ENCODE measurements at places on chromosomes 7 and 10.

GRCh38 chr10:64762861-64763260 lies 1241.7 kb downstream of the REEP3 start:
- no peak overlapping the region for H3K27ac ChIP-seq
- no peaks in the 10 kb centered on the region for H3K4me1 ChIP-seq
- no peaks in the 10 kb centered on the region for H3K27me3 ChIP-seq
- H3K36me3 ChIP-seq, result no peaks in the 10 kb centered on the region
- no peak for DNase-seq

DNA sequence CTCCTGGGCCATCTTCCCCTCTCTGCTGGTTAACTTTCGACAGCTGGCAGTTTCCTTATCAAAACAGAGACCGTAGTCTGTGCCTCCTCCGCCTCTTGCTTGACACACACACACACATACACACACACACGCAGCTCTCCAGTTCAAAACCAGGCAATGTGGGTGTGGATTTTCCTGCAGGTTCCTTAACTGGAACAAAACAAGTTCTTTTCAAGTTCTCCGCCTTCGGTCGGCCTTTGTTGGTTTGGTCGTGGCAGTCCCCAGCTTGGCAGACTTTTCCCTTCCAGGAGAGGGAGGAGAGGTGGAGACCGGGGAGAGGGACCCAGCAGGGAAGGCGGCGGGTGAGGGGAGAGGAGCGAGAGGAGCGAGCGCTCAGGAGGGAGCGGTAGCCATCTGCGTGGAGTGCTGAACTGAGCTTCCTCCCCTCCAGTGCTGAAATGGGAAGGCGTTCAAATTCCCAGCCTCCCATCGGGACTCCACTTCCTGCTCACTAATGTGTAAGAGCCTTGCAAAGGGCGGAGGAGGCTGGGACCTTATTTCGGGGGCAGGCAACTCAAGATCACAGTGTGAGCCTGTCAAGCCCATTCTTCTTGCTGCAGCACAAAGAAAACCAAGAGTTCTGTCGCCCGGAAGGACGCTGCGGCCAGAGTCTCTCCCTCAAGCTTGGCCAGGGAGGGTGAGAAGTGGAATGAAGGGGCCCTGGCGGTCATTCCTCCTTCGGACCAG lies 120.6 kb downstream of the PRPF18 start:
- no peaks in the 10 kb centered on the region for H3K36me3 ChIP-seq
- peaks cover 27% of the 10 kb centered on the region for H3K4me1 ChIP-seq
- H3K27ac ChIP-seq, result peak overlapping the region; percentile 41

DNA sequence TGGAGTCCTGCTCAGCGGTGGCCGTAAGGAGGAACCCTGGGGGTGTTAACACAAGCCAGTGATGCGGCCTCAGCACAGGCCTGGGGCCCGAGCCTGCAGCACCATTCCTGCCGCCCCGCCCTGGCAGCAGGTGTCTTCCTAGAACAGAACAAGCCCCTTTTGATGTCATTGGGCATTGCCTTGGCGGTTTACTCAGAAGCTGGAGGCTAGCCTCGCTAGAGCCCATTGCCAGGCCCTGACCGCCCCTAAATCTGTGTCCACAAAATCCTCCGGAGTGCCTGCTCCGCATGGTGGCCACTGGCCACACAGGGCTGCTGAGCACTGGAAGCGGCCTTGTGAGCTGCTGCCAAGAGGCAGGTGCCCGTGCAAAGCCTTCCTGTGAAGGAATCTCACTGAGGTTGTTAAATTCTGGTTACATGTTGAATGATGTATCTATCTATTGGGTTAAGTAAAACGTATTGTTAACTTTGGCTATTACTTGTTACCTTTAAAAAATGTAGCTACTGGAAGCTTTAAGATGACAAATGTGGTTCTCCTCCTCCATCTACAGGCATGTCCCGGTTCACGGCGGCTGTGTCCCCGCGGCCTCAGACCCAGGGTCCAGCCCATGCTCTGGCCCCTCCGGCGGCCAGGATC lies 1.2 kb upstream of the INPP5A start:
- H3K27me3 ChIP-seq, result no peaks in the 10 kb centered on the region
- no peak for DNase-seq
- H3K27ac ChIP-seq, result peak overlapping the region; percentile 81
- no peaks in the 10 kb centered on the region for H3K36me3 ChIP-seq

DNA sequence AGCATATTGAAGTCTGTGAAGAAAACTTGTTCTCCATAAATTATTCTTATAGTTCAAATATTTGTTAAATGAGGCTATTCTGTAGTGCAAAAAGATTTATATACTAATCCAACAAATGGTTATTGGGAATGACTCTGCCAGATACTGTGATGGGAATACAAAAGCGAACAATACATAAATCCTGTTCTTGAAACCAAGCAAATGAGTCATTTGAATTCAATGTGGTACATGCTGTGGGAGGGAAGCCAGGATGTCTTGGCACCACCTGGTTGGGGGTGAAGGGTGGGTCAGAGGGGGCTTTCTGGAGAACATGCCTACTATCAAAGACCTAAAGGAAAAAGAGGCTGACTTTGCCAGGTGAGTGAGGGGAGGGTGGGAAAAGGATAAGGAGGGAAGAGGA lies 594.2 kb downstream of the CALN1 start:
- no peaks in the 10 kb centered on the region for H3K4me1 ChIP-seq
- H3K27ac ChIP-seq, result no peak overlapping the region
- no peak overlapping the region for H3K4me3 ChIP-seq
- no peak for DNase-seq

GRCh38 chr7:78323118-78323517 lies 524.5 kb downstream of the PHTF2 start:
- H3K27me3 ChIP-seq, result no peaks in the 10 kb centered on the region
- no peaks in the 10 kb centered on the region for H3K4me1 ChIP-seq
- no peaks in the 10 kb centered on the region for H3K36me3 ChIP-seq
- no peak overlapping the region for H3K4me3 ChIP-seq
- no peak overlapping the region for H3K27ac ChIP-seq

GRCh38 chr7:115229401-115230105 lies 307.7 kb downstream of the MDFIC start:
- DNase-seq, result no peak
- H3K4me3 ChIP-seq, result no peak overlapping the region
- H3K4me1 ChIP-seq, result peaks cover 5% of the 10 kb centered on the region
- H3K36me3 ChIP-seq, result no peaks in the 10 kb centered on the region
- H3K27ac ChIP-seq, result peak overlapping the region; percentile 38

DNA sequence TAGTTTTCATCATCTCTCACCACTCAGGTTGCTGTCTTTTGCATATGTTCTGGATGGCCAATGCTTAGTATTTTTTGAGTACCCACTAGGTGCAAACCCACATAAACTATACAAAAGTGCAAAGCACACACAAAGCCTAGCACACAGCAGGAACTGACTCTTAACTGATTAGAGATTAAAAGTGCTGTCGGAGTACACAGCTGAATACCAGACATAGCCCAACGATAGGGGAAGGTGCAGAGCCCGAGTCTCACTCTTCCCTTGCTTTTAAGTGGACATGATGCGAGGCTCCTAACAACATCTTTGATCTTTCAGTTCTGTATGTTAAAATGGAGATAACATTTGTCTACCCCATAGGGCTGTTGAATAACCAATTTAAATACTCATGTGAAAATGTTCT lies 90.8 kb downstream of the DPY19L1 start:
- no peak overlapping the region for H3K27ac ChIP-seq
- no peak for DNase-seq
- no peaks in the 10 kb centered on the region for H3K27me3 ChIP-seq
- no peak overlapping the region for H3K4me3 ChIP-seq
- H3K36me3 ChIP-seq, result no peaks in the 10 kb centered on the region

DNA sequence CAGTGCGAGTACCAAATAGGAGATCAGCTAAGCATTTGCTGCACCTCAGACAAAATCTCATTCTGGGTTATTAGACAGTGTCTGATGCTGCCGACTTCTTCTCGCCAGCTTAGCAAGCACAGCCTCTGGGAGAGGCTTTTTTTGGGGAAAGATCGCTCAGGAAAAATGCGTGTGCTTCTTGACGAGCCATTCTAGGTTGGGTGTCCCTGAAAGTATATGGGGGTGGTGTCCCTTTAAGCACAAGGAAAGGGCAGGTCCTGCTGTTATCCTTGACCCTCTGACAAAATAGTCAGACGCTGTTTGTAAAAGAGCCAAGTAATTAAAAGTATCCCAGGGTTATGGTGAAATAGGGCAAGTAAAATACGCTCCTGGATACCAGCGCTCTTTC lies 540.1 kb upstream of the FZD8 start:
- DNase-seq, result no peak
- no peaks in the 10 kb centered on the region for H3K27me3 ChIP-seq
- H3K36me3 ChIP-seq, result no peaks in the 10 kb centered on the region
- H3K4me3 ChIP-seq, result no peak overlapping the region
- H3K27ac ChIP-seq, result no peak overlapping the region
- no peaks in the 10 kb centered on the region for H3K4me1 ChIP-seq

DNA sequence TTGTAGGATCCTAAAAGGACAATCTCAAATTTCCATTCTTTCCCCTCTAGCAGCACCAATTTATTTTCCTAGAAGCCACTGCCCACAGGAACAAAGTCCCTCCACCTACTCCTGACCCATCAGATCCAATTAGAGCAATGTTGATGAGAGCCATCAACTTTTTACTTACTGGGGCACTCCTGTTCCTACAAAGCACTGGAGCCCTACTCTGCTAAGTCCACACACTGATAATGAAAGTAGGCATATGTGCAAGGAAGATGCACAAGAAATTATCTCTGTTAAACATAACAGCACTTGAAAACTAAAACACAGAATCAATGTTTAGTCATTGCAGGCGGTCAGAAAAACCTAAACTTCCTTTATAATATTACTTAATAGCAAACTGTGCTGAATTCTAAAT lies 3.6 kb downstream of the HERPUD2 start:
- no peak overlapping the region for H3K27ac ChIP-seq
- H3K36me3 ChIP-seq, result no peaks in the 10 kb centered on the region
- H3K27me3 ChIP-seq, result no peaks in the 10 kb centered on the region
- DNase-seq, result no peak
- H3K4me1 ChIP-seq, result peaks cover 84% of the 10 kb centered on the region

GRCh38 chr10:97222326-97222961 lies 36.7 kb upstream of the SLIT1 start:
- DNase-seq, result no peak
- no peak overlapping the region for H3K27ac ChIP-seq
- no peaks in the 10 kb centered on the region for H3K27me3 ChIP-seq
- H3K4me1 ChIP-seq, result no peaks in the 10 kb centered on the region

DNA sequence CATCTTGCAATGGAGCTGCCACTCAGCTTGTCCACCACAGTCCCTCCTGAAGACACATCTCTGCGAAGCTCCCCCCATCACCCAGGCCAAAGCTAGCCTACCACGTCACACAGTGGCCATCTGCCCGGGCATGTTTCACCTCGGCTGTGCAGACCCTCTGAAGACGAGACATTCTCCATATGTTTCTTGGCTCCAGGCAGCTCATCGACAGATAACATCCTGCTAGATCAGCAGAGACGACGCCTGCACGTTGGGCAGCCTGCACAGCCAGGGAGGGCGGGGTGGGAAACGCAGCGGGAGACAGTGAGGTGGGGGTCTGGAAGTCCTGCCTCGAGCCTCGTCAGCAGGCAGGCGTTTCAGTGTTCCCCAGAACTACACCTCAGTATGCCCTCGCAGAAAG lies 53.0 kb downstream of the PTPRN2 start:
- no peaks in the 10 kb centered on the region for H3K4me1 ChIP-seq
- H3K4me3 ChIP-seq, result no peak overlapping the region
- no peaks in the 10 kb centered on the region for H3K27me3 ChIP-seq
- no peaks in the 10 kb centered on the region for H3K36me3 ChIP-seq

DNA sequence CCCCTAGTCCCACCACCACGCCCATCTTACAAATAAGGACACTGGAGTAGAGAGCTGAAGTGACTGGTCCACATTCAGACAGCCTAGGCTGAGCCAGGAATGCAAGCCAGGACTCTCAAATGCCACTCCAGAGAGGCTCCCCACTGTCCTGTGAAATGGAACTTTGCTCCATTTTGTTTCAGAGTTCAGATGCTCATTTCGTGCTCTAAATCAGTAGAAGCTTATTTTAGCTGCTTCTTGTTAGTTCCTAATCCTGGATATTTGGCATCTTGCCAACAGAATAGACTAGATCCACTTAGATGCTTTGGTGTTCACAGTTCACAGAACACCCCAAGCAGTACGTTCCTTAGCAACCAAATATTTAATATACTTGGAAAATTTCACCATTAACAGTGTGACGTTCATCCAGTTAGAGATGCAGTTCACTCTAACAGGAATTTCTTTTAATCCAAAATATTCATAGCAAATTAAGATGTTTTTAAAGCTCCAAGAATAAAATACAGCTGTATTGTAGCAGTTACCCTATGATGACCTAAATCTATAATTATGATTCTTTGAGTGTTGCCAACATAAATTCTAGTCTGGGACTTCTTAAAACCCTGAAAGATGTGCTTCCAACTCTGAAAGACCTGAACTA lies 7.3 kb downstream of the MMP21 start:
- H3K27ac ChIP-seq, result peak overlapping the region; percentile 18
- no peak overlapping the region for H3K4me3 ChIP-seq
- H3K27me3 ChIP-seq, result no peaks in the 10 kb centered on the region
- no peak for DNase-seq

DNA sequence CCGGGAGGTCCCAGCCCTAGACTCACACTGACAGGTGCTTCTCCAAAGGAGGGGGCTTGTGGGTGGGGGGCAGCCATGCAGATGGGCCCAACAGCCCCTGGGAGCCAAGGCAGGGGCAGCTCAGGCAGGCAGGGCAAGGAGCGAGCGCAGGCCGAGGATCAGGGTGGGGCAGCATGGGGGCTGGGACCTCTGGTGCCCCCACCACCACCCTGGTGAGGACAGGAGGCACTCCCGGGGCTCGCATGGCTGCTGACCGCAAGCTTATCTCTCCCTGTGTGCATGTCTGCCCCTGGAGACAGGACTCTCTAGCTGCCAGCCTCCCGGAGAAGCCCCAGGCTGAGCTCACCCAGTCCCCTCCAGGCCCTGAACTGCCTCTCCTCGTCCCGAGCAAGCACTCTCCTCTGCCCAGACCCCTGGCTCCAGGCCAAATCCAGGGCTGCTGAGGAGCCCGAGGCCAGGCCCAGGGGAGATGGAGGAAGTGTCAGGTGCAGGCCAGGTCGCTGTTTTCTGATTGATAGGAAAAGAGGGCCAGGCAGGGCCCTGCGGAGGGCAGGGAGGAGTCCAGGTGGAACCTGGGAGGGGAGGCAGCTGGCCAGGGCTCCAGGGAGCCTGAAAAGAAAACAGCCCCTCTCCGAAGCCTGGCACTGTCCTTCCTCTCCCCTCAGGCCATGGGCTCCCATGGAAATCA lies 39.0 kb downstream of the PDGFA start:
- no peak overlapping the region for H3K27ac ChIP-seq
- peaks cover 15% of the 10 kb centered on the region for H3K4me1 ChIP-seq
- H3K27me3 ChIP-seq, result no peaks in the 10 kb centered on the region
- no peak for DNase-seq
- no peaks in the 10 kb centered on the region for H3K36me3 ChIP-seq
- H3K4me3 ChIP-seq, result no peak overlapping the region

GRCh38 chr7:362402-363096 lies 72.6 kb downstream of the FOXL3 start:
- no peaks in the 10 kb centered on the region for H3K27me3 ChIP-seq
- H3K4me1 ChIP-seq, result peaks cover 14% of the 10 kb centered on the region
- no peaks in the 10 kb centered on the region for H3K36me3 ChIP-seq

- peaks cover 81% of the 10 kb centered on the region for H3K36me3 ChIP-seq
- H3K27ac ChIP-seq, result no peak overlapping the region
- DNase-seq, result no peak
- no peaks in the 10 kb centered on the region for H3K27me3 ChIP-seq
- no peaks in the 10 kb centered on the region for H3K4me1 ChIP-seq
- no peak overlapping the region for H3K4me3 ChIP-seq
Observed at GRCh38 chr7:127690806-127691205, 38.8 kb downstream of the SND1 start.
